Epithelial cell of proximal tubule (primary cell): ENCODE measurements at places on chromosomes 1 and 21. TPM values are rescaled to one million over a fixed set of nuclear protein-coding genes. Genes with fewer than 3 reads are reported as not detected.

GRCh38 chr1:200642481-200642880, 21.9 kb upstream of the KIF14 start:
- DNase-seq: no peak

DNA sequence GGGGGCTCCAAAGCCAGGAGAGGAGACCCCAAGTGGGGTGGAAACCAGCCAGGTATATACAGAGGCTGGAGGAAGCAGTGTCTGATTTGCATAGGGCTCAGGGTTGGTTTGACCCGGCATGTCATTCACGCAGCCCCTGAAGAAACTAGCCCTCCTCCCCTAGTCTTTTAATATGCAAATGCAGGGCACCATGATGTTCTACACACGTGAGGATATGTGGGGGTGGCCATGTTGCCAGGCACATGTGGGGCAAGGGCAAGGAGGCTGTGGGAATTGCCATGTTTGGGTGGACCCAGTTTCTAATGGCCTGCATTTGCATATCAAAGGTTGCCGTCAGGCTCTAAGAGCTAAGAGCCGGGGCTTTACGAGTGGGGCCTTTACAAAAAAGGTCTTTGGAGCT, 12.0 kb upstream of the RHOU start:
- no peak for DNase-seq

- no peak for DNase-seq
Observed at GRCh38 chr21:32782698-32783097, 11.1 kb upstream of the PAXBP1 start.

- DNase-seq: no peak
Observed at GRCh38 chr1:162400790-162401355, 11.1 kb downstream of the SH2D1B start.

DNA sequence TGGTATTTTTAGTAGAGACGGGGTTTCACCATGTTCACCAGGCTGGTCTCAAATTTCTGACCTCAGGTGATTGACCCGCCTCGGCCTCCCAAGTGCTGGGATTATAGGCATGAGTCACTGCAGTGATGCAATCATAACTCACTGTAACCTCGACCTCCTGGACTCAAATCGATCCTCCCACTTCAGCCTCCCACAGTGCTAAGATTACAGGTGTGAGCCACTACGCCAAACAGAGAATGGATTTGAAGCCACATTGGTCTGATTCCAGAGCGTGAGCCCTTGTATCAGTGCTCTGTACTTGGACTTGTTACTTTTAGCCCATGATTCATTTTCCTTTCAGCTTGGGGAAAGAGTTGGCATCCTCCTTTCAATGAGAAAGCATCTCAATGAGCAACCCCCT, 14.9 kb upstream of the ZNF683 start:
- DNase-seq: no peak

GRCh38 chr1:204128964-204129896, 22.6 kb downstream of the ETNK2 start:
- no peak for DNase-seq

DNA sequence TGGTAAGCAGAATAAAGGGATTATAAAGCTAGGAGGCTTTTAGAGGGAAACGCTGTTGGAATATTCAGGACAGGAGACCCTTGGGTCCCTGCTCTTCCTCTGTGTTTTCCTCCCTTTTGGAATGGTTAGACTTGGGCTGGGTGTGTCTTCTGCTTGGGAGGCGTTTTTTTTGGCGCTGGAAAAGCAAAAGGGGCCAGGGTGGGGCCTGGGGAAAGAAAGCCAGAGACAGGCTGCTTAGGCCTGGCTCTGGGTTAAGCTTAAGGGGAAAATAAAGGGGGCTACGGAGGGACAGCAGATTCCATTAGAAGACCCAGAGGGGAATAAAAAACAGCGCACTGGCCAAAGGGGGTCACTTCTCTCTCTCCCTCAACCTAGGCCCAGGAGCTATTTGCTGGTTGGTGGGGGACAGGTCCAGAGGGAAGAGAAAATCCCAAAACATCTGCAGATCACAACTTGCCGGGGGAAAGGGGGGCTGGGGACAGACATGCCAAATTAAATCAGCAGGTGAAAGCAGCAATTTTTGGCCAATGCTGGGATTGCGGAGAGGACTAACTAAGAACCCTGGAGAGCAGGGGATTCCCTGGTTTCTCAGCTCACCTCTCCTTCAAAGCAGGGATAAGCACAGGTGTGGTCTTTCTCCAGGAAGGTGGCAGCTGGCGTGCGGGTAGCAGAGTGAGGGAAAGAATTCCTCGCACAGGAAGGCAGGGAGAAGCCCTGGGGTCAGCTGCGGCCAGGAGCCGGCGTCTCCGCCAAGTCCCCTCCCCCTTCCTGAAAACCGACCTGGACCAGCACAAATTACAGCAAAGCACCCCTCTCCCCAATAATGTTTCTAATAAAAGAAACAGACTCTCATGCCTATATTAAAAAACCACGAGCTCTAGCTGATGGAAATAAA, 82.2 kb upstream of the AK4 start:
- DNase-seq: no peak

GRCh38 chr1:230773396-230774033, 26.3 kb downstream of the CAPN9 start:
- no peak for DNase-seq

GRCh38 chr1:178495158-178495557, 1.6 kb downstream of the CLEC20A start:
- DNase-seq: no peak

DNA sequence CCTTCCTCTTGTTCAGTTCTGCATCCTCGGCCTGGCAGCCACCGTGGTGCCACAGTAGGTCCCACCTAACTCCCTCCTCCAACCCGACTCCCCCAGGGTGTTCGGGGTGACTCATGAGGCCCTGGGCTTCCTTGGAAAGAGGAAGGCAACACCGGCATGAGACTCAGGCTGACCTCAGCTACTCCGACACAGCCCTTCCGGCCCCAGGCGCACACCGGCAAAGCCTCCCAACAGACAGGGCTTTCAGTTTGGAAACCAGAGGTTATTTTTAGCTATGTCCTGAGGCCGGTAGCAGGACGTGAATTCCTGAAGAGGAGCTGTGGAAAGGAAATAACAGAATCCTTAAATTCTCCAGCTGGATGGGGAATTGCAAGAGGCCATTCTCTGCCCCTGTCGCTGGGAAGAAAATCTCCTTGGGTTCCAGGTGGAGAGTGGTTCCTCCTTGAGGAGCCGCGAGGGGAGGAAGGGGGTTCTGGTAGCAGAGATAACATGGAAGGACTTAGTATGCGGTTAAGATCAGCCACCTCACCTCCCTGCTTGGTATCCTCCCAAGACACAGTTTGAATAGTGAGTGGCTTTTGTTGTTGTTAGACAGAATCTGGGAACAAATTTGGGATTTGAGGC, 24.4 kb downstream of the PLXNA2 start:
- DNase-seq: no peak

GRCh38 chr1:67687649-67688048, 2.6 kb downstream of the GADD45A start:
- DNase-seq: peak; percentile 84

DNA sequence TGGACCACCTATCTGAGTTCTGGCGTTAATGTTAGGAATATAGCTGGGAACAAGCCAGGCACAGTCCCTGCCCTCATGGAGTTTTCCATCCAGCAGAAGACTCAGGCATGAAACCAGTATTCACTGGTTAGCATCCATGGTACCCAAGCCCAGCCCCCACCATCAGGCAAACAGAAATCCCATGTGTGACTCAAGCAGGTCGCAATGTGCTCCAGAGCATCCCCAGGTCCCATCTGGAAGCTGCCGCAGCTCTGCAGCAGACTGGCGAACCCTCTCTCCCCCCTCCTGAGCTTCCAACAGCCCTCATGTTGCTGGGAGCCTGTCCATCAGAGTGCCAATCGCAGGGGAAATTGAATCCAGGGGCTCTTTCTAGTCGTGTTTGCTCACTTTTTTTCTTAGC, 174.2 kb downstream of the RRAGC start:
- no peak for DNase-seq

GRCh38 chr1:158716335-158716734, 4.2 kb downstream of the OR6K3 start:
- no peak for DNase-seq

DNA sequence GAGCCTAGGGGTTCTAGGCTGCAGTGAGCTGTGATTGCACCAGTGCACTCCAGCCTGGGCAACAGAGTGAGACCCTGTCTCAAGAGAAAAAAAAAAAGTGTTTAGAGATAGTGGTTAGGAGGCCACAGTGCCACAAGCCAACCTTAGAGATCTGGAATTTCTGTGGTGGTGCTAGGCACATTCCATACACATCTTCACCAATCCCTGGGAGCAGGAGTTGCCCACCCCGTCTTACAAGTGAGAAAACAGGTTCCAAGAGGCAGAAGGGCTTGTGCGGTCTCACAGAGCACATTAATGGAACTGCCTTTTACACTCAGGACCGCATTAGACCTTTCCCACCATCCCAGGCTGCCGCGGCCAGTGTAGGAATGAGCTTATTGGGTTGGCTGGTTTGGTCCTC, 93.2 kb downstream of the EPHB2 start:
- DNase-seq: no peak

- no peak for DNase-seq
Observed at GRCh38 chr1:162175379-162176081, 106.0 kb downstream of the NOS1AP start.

EDN2 gene
- 2.2 and 6.3 TPM in 2 replicates for total RNA-seq

MXRA8 gene
- 43.2 and 137 TPM in 2 replicates for total RNA-seq

HTR6 gene
- not detected in 2 replicates for total RNA-seq

RIMS3 gene
- 1.8 and 4.2 TPM in 2 replicates for total RNA-seq

LIPI gene
- total RNA-seq: not detected in 2 replicates

FAM167B gene
- total RNA-seq: 0.35 TPM in 1 of 2 replicates, not detected in the other

UCK2 gene
- total RNA-seq: 62.4 and 126 TPM in 2 replicates

OR2T11 gene
- total RNA-seq: not detected in 2 replicates
